Spleen (tissue), 13 donors: ENCODE measurements at places on chromosomes 6 and 20. TPM values are rescaled to one million over a fixed set of nuclear protein-coding genes. Genes with fewer than 3 reads are reported as not detected.

DNA sequence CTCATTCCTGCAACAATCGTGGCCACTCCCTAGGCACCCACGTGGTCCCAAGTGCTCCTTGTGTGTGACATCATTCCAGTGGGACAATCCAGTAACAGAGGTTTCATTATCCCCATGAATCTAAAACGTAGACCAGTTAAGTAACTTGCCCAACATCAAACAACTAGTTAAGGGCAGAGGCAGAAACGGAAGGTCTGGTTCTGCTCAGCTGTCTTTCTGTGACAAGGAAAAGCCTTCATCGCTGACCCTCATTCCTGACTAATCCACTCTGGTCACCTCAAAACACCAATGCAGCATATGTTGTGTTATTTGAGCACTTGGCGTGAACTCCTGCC lies 261.4 kb upstream of the JARID2 start:
- DNase-seq = no peak

- no peak for DNase-seq
These were observed 57.5 kb downstream of the SNRNP48 start for GRCh38 chr6:7647504-7647903.

MLIP gene
- total RNA-seq = not detected

GRCh38 chr6:3965071-3965718 lies 113.7 kb downstream of the FAM217A start:
- DNase-seq = no peak

C6orf89 gene
- total RNA-seq = 31.5 TPM
